ENCODE measurements at places on chromosomes 4 and X.

DNA sequence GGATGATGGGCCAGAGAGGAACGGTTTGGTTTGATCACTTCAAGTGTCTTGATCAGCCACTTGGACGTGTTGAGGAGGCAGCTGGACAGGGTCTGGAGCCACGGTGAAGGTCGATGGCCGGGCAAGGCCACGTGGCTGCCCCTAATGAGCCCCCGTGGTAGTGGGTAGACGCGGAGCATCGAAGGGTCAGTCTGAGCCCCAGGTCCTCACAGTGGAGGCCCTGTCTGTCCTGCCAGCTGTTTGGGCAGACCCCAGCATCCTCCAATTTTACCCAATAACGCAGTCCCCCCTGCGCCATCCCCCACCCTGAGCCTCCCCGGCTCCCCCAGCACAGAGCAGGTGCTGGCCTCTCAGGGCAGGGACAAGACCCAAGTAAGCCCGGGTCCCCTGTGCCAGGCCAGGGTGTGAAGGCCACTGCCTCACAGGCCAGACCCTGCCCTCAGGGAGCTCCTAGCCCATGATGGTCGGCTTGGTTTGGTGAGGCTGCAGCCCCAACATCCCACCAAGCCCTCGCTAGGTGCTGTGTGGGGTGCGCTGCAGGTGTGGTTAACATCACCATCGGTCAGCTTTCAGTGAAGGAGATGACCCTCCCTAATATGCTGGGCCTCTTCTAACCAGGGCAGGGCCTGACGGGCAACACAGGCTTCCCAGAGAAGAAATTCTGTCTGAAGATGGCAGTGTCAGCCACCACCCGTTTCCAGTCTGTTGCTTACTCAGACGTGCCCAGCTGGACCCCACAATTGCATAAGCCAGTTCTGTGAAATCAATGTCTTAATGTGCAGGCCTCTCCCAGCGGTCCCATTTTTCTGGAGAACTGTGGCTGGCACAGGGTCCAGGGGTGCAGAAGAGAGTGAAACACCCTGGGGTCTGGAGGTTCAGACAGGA is 40.5 kb upstream of the NKX1-1 start:
- no peak for DNase-seq

DNA sequence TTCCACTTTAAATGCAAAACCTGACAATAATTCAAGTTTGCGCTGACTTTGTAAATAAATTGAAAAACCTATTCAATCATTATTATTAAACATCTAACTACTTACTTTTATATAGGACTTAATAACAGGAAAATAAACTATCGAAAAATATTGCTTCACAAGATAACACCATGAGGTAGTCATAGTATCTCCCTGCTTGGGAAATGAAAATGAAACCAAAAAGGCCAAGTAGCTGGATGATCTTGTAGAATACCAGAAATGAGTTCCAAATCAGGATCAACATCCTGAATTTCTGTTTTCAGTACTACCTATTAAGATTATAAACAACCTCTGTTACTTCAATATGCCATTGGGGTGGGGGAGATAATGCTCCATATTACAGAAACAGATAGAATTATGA is 58.9 kb downstream of the CHIC2 start:
- no peak for DNase-seq

GRCh38 chrX:12379671-12380070 is 241.4 kb downstream of the FRMPD4 start:
- DNase-seq, result no peak

- DNase-seq, result no peak
These were observed 55.3 kb downstream of the EGF start for GRCh38 chr4:109967798-109968520.

- DNase-seq, result no peak
These were observed 86.4 kb upstream of the SORBS2 start for GRCh38 chr4:185898413-185898812.

- no peak for DNase-seq
These were observed 110.7 kb upstream of the ADRA2C start for GRCh38 chr4:3655485-3655884.

- DNase-seq, result no peak
These were observed 9.3 kb downstream of the ZXDA start for GRCh38 chrX:57900975-57901374.

DNA sequence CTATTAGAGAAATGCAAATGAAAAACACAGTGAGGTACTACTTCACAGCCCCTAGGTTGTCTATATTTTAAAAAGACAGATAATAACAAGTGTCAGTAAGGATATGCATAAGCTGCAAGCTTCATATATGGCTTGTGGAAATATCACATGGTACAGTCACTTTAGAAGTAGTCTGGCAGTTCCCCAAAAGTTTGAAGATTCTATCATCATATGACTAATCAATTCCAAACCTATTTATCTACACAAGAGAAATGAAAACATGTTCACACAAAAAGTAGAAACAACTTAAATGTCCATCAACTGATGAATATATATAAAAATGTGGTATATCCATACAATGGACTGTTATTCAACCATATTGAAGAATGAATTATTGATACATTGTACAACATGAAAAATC is 185.8 kb upstream of the STK26 start:
- no peak for DNase-seq

- no peak for DNase-seq
These were observed 47.8 kb upstream of the DUSP21 start for GRCh38 chrX:44795945-44796450.

- no peak for DNase-seq
These were observed 333.5 kb downstream of the FBXW7 start for GRCh38 chr4:152202415-152202814.
